Activated CD4-positive, CD25-positive, alpha-beta regulatory T cell (primary cell): ENCODE measurements at places on chromosomes 7 and 10.

DNA sequence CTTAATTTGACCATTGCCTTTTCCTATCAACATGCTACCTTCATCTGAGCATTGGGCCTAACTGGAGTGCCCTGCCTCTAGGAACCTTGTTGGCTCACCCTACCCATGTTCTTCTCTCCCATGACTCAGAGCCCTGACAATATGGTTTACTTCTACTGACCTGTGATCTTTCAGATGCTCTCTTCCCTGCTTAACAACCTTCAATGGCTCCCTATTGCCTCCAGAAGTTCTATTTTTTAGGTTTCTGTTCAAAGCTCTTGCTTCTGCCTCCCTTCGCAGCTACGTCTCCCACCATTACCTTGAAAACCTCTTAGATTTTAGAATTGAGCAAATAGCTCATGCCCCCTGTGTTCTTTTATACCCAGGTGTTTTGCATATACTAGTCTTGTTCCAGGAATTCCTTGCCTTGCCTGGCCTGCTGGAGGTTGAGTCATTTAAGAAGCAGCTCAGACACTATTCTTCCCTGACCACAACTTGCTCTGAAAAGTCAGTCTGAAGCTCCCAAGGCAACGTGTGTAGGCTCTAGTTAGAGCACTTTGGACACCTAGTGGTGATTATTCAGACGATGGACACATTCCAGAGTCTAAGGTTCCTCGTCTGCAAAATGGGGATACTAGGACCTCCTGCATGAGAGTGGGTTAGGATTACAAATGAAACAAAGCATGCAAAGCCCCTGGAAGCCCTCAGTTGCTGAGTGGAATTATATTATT lies 64.4 kb upstream of the EMX2 start:
- DNase-seq = no peak

- no peak for DNase-seq
Measured at GRCh38 chr10:3045471-3046209, 21.7 kb upstream of the PFKP start.

DNA sequence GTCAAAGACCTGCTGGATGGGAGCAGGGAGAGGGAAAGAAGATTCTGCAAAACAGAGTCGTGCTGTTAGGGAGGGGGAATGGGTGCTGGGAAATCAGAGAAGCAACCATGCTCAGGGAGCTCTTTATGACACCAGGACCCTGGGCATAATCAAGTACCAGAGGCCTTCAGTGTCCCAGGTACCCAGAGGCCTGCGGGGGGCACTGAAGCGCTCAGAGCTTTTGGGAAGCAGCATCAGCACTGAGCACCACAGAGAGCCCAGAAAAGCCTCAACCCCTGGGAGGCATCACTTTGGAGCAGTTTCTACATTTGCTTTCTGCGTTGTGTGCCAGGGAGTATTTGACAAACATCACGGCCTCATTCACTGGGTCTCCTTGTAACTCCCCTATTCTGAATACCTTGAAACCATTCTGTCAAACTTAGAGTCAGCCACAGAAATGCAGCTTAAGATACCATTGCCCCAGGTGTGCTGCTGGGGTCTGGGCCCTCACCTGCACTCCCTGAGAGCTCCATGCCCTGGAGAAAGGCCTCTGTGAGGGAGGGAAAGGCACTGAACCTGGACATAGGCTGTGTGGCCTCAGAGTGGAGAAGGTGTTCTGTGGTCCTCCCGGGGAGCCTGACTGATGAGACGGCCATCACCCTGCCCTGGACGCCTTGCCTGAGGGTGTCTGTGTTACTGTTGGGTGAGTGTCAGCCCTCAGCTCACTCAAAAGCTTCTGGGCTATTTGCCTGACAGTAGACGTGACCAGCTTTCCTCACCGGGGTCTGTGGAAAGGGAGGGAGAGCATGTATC lies 37.1 kb downstream of the CXCL12 start:
- DNase-seq = no peak

DNA sequence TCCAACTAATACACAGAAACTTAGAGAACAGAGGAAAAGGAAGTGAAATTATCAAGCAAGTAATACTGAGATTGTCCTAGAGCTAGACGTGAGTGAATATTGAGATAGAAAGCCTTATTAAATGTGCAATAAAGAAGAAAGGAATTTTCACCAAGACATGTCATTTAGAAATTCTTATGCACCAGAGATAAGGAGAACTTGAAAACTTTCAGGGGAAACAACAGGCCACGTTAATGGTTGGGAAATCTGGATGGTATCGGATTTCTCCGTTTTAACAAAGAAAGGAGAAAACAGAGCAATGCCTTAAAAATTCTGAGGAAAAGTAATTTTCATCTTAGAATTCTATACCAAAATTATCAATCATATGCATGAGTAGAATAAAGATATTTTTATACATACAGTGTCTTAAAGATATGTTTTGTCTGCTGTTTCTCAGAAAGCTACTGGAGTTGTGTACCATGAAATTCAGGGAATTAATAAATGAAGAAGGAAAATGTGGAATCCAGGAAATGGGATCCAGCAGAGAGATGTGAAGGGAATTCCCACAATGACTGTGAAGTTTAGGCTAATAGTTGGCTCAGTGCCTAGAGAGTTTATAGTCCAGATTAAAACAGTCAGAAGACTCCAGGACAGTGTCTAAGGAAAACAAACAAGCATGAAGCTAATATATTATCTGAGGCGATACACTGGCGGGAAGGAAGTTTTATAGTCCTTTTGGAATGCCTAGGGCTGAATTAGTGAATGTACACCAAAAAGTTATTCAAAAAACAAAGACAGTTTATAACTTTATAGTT lies 159.5 kb downstream of the PPP1R9A start:
- DNase-seq = no peak

- no peak for DNase-seq
Measured at GRCh38 chr10:88687853-88688467, 18.1 kb upstream of the LIPK start.

- no peak for DNase-seq
Measured at GRCh38 chr10:89900554-89900953, 199.2 kb downstream of the KIF20B start.

DNA sequence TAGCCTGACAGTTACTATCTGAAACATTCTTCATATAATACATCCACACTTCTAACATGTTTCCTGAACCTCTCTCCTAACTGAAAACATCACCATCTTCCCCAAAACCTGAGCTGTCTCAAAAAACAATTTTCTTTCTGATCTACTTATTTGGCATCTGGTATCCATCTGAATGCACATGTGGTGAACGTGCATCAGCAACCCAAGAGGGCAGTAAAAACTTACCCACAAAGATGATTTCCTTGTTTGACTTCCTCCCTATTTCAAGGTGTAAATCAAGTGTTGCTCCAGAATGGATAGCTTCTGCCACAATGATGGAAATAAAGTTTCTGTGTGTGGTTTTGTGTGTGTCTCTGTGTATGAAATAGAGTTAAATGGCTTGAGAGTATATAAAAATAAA lies 500.4 kb downstream of the MAGI2 start:
- no peak for DNase-seq

DNA sequence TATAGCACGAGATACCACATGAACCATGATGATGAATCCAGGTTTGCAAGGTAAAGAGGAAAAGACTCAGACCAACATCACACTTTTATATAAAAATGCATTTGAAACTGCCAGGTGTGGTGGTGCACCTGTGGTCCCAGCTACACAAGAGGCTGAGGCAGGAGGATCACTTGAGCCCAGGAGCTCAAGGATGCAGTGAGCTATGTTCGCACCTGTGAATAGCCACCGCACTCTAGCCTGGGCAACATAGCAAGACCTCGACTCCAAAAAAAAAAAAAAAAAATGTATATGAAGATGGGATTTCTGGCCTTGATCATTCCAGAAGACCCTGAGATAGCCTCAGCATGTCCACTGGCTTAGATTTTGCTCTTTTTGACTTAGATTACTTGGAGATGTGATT lies 161.6 kb downstream of the PARD3 start:
- DNase-seq = no peak

GRCh38 chr7:17535776-17536175 lies 237.3 kb downstream of the AHR start:
- DNase-seq = no peak

- no peak for DNase-seq
Measured at GRCh38 chr10:128300290-128300824, 174.1 kb upstream of the MKI67 start.

DNA sequence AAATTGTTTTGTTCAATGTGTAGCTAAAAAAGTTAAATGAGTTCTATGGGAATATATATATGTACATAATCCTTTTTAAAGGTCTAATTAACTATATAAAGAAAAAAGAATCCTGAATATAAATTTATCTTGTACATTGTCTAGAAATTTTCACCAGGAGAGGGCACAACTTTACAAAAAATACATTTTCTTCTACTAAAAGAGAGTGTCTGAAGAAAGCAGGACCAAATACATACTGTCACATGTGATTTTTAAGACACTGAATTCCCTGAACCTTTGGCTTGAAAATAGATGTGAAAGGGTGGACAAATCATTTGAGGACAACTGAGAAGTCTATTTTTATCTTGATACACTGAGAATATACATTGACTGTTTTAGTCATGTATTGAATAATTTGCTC lies 204.3 kb downstream of the DGKB start:
- DNase-seq = no peak
